ENCODE measurements at places on chromosomes 4 and X.

DNA sequence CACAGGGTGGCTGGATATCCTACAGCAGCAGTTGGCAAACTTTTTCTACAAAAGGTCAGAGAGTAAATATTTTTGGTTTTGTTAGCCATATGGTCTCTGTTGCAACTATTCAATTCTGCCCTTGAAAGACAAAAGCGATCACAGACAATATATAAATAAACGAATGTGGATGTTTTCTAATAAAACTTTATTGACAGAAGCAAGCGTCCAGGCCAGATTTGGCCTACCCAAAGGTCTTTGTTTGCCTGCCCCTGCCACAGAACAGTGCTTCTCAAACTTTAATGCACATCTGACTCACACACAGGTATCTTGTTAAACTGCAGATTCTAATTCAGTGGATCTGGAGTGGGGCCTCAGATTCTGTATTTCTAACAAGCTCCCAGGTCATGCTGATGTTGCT is 621.4 kb upstream of the DIPK2B start:
- DNase-seq: no peak

- DNase-seq: no peak
Measured at GRCh38 chr4:168265327-168265726, 53.2 kb downstream of the DDX60 start.

- DNase-seq: no peak
Measured at GRCh38 chr4:53644607-53645006, 53.3 kb upstream of the LNX1 start.

DNA sequence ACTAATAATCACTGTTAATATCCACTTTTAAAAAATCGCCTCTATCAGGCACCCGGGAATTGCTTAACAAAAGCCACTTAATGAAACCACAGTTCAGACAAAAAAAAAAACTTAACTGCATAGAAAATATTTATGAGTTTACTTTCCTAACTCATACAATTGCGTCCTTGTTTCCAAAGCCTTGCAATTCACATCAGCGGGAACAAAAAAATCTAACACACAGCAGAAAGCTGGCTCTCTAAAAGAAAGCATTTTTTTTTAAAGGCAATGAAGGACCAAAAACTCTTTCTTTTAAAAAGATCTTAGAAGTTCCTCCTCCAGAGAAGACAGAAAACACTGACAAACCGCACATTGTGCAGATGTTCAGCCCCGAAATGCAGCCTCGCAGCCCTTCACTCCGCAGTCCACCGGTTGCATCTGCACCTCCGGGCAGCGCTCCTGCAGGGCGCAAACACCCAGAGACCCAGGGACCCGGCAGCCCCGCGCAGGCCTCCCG is 812 bp downstream of the FAT1 start:
- DNase-seq: peak; percentile 54

GRCh38 chr4:37650481-37650880 is 35.7 kb downstream of the RELL1 start:
- DNase-seq: no peak

DNA sequence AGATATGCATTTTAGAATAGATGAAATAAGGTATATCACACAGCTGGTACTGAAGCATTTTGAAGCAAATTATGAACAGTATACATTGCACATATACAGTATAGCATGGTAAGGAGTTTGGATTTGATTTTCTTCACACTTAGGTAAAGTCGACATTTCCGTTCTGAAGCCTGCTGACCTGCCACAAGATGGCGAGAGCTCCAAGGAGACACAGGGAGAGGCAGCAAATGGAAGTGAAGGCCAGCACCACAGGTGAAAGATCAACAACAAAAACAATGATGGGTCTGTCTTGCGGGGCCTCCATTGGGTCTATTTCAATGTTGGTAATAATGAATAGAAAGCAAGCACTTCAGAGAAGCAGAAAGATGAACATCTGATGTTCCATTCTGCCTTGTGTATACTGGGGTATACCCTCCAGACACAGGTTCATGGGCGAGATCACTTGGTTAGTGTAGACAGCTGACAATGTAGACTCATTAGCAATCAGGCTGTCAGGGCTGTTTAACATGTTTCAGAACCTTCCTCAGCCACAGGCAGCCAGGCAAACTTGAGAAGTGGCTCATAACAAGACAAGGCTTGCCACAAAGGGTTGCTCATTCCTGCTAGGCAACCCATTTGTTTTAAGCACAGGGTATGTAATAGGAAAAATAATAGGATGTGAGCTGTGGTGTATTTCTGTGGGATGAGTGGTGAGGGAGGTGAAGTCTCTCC is 21.4 kb upstream of the NOX1 start:
- DNase-seq: no peak

- no peak for DNase-seq
Measured at GRCh38 chr4:39032218-39033085, at the start of gene TMEM156. TSS of gene TMEM156 (minus strand) at chr4:39032409. CDS start at chr4:39032313, 96 bp downstream.

GRCh38 chrX:49970674-49971073 is 48.3 kb downstream of the CLCN5 start:
- DNase-seq: no peak

GRCh38 chrX:150361070-150361776 is 1.9 kb upstream of the MAMLD1 start:
- DNase-seq: peak; percentile 37

- DNase-seq: no peak
Measured at GRCh38 chr4:94221916-94222315, 14.3 kb downstream of the SMARCAD1 start.

GRCh38 chr4:124282301-124282898 is 430.1 kb downstream of the ANKRD50 start:
- no peak for DNase-seq

DNA sequence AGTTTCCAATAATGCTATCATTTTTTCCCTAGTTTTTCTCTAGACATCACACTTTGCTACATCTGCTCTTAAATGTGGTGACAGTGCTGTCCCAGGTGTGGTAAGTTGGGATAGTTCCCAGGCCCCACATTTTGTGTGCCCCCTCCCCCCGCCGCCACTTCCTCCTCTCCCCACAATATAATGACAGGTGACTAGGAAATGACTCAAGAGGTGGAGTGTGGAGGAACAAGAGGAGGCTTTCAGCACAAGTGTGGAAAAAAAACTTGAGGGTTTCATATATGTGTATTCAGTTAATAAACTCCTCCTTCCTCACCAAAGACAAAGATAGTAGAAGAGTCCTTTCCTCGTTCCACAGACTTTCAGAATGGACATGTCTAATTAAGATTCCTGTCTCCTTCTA is 18.3 kb upstream of the IL21 start:
- no peak for DNase-seq

All from Right ventricle myocardium superior (tissue), 1 donor.